Fibroblast of villous mesenchyme (primary cell): ENCODE measurements at places on chromosomes 1 and 21. TPM values are rescaled to one million over a fixed set of nuclear protein-coding genes. Genes with fewer than 3 reads are reported as not detected.

RHOU gene
- 2.2 and 2.9 TPM in 2 replicates for total RNA-seq

RGS16 gene
- 0.32 and 1.3 TPM in 2 replicates for total RNA-seq

RSPH1 gene
- total RNA-seq, result not detected in 2 replicates

DNAJC6 gene
- total RNA-seq, result 12.2 and 24.6 TPM in 2 replicates

SLC35F3 gene
- 0.97 and 1.7 TPM in 2 replicates for total RNA-seq

MCOLN3 gene
- total RNA-seq, result 0.86 and 0.97 TPM in 2 replicates

CAMTA1 gene
- total RNA-seq, result 47.4 and 56.1 TPM in 2 replicates

DDR2 gene
- total RNA-seq, result 227 and 289 TPM in 2 replicates
